ENCODE measurements at places on chromosomes 5 and 9.
A peak's percentile ranks its signal among the peaks of the same experiment; 100 is the strongest.

DNA sequence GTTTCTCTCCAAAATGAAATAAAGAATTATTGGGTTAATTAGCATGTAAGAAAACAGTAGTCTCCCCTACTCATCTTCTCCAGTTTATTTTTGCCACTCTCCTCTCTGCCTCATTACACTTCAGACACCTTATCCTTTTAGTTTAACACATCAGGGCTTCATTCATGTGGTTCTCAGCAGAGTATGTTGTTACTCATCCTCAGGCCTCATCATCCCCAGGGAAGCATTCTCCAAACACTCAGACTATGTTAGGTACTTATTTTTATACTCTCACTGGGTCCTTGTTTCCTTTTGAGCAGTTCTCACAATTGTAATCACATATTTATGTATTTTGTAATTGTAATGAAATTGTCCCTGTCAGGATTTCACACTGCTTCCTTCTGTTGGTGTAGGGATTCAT, 470.5 kb downstream of the PDE4D start:
- DNase-seq = peak; percentile 1

DNA sequence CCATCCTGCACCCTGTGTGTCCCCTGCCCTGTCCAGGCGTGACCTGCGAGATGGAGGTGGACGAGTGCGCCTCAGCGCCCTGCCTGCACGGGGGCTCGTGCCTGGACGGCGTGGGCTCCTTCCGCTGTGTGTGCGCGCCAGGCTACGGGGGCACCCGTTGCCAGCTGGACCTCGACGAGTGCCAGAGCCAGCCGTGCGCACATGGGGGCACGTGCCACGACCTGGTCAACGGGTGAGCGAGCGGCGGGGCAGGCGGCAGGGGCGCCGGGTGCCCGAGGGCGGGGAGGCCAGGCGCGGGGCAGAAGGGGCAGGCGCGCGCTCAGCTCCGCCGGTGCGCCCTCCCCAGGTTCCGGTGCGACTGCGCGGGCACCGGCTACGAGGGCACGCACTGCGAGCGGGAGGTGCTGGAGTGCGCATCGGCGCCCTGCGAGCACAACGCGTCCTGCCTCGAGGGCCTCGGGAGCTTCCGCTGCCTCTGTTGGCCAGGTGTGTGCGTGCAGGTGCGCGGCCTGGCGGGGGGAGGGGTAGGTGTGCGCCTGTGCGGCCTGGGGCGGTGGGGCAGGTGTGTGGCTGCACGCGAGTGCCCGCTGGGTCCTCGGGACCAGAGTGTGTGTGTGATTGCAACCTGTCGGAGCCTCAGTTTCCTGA, 10.0 kb downstream of the CRB2 start:
- DNase-seq = no peak

GRCh38 chr5:146848133-146848532, 30.4 kb downstream of the PPP2R2B start:
- no peak for DNase-seq

DNA sequence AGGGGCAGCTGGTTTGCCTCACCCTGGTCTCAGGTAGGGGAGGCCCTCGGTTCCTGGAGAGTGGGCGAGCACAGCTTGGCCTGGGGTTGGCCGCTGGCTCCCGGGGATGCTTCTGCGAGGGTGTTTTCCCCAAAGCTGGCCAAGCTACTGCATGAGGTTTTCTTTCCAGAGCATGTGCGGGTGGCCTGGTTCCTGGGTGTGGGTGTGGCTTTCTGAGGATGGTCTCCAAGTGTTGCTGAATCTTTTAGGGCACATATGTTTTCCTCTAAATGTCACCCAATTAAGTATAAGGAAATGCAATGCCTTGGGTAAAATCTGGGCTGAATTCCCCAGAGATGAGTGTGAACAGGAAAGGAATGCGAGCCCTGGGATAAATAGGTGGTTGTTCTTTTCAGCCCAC, 115.8 kb upstream of the ICE1 start:
- no peak for DNase-seq

- no peak for DNase-seq
Measured at GRCh38 chr9:122325124-122325523, 45.7 kb upstream of the PTGS1 start.

DNA sequence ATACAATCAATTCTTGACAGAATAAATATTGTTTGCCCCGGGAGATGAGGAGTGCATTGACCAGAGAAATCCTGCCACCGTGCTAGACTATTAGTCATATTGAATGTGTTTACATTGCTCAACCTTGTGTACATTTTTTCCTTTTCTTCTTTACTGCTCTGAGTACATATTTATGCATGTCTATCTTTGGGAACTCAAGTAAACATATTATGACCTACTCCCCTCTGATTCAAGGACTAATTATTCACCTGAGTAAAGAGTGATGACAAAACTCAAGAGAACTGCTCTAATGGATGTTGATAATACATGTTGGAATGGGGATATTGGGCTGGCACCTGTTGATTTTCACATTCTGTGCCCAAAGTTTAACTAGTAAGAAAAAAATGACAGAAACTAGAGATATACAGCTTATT, 3.9 kb upstream of the SPINK1 start:
- no peak for DNase-seq

GRCh38 chr9:96612105-96612965, 7.3 kb downstream of the CDC14B start:
- DNase-seq = peak; percentile 67

- DNase-seq = no peak
Measured at GRCh38 chr9:5122116-5122515, 63.3 kb downstream of the INSL6 start.

DNA sequence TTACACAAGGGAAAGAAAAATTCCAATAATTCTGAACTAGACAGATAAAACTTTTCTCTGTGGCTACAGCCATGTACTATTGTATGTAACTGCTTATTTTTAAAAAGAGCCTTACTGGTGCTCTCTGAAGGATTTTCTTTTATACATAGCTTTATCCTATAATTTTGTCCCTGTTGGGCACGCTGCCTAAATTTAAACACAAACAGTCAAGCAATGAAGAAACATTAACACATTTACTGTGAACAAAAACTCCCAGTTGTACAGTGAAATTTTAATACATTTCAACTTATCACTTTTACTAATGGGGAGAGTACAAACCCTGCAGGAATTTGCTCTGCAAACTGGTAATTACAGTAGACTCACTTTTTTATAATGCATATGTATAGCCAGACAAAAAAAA, 273.3 kb downstream of the BNC2 start:
- DNase-seq = no peak

- DNase-seq = no peak
Measured at GRCh38 chr5:69252437-69252836, 17.8 kb downstream of the CDK7 start.

DNA sequence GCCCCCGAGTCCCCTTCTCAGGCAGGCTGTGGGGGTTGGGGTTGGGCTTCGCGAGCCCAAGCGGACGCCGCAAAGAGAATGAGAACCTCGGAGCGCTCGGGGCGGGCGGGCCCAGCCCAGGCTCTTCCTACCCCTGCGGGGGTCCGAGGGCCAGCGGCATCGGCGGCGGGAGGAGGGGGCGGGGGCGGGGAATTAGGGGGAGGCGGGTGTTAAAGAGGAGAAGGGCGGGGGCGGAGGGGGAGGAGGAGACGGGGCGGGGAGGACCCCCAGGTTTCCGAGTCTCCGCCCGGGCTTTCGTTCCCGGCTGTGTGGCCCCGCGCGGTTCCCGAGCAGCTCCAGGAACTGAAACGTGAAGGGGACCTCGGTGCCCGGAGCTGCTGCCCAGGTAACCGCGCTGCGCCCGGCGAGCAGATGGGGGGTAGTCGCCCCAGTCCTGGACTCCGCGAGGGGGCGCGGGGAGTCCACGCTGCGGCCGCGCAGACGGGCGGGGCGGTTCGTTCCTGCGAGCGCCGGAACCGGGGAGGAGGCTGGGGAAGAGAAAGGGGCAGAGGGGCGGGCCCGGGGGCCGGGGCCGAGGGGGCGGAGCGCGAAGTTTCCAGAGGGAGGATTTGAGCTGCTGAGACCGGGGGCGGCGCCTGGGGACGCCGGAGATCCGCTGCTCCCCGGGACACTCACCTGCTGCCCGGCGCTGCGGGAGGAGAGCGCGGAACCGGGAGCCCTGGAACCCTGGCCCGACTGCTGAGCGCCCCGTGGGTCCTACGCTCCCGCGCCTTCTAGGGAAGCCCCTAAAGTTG, 38.4 kb upstream of the PLEKHG4B start:
- no peak for DNase-seq

DNA sequence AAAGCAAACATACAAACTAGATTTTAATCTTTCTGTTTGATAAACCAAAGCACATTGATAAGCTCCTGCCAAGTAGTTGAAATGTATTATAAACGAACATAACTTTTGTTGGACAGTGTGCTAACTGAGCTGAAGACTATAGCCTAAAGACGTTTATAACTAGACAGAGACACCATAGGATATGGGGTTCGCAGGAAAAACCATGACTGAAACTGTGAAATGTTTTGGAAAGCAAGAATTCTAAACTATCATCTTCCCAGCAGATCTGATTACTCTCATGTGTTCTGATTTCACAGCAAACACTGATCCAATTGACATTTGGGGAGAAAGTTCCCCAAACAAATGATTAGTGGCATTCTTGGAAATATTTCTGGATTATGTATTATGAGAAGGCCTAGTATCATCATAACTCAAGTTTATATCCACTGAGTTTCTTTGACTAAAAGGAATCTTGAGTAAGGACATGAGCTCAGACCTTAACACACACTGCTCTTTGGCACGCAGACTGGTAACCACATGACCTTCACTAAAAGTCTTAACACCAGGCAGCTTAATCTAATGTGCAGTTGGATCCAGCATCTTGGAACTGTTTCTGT, 375.2 kb downstream of the ZNF608 start:
- DNase-seq = no peak

Data from kidney capillary endothelial cell (primary cell).